Testis (tissue), 5 donors: ENCODE measurements at places on chromosomes 2 and 18.
A peak's percentile ranks its signal among the peaks of the same experiment; 100 is the strongest.

GRCh38 chr18:38007676-38008330, 442.2 kb upstream of the CELF4 start:
- no peak for DNase-seq

GRCh38 chr2:179860255-179861026, 971 bp downstream of the ZNF385B start:
- DNase-seq = peak; percentile 57

- DNase-seq = no peak
These were observed 255.1 kb downstream of the STK39 start for GRCh38 chr2:167992278-167992677.

- DNase-seq = no peak
These were observed at the start of gene FLACC1 for GRCh38 chr2:201357221-201357620. TSS of gene FLACC1 (minus strand) at chr2:201357345. CDS start at chr2:201351404, 5,941 bp downstream.

DNA sequence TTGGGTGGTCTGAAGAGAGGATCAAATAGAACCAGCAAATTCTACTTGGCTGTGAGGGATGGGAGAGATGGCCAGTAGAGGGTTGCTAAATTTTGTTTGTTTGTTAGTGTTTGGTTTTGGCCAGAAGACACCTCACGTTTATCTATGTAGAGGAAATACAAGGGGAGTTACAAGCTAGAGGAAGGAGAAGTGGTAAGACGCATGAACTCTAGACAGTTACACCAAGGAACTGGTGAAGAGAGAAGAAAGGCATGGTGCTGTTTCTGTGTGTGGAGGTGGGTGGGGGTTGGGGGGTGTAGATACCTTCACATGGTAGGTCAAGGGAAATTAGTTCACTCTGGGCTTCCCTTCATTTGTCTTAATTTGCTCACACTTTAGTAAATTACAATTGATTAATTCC, 25.6 kb downstream of the RASGRP3 start:
- no peak for DNase-seq

GRCh38 chr2:28631514-28632206, 120.0 kb upstream of the PPP1CB start:
- DNase-seq = no peak

GRCh38 chr2:127361929-127362885, 25.6 kb downstream of the MAP3K2 start:
- no peak for DNase-seq

GRCh38 chr2:152376385-152376784, 41.4 kb downstream of the FMNL2 start:
- no peak for DNase-seq

- DNase-seq = no peak
These were observed 1474.0 kb upstream of the ACVR2A start for GRCh38 chr2:146370826-146371225.

DNA sequence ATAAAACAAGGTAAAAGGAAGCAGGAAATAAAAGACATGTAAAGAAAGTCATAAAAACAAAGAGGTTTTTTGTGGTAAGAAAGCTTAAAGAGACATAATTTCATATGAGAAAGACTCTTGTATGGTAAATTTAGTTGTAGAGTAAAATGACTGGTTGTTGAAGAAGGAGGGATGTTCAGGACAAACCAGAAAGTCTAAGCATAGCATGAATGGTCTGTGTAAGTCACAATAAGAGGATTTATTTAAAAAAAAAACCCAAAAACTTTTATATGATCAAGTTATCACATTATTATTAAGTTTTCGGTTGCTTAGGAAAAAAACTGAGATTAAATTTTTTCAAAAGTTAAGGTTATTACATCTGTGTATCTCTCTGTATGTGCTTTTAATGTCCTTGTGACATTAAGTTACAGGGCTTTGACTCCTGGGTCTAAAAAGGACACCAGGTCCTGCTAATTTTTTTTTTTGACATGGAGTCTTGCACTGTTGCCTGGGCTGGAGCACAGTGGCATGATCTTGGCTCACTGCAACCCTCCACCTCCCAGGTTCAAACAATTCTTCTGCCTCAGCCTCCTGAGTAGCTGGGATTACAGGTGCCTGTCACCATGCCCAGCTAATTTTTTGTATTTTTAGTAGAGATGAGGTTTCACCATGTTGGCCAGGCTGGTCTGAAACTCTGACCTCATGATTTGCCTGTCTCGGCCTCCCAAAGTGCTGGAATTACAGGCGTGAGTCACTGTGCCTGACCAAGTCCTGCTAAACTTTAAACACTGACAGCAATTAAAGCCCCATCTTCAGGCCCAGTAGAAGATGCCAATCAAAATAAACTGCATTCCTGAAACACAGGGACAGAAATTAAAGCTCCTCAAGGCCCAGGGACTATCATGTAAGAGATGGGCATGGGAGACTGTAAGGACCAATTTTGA, 14.2 kb upstream of the OXER1 start:
- DNase-seq = no peak

DNA sequence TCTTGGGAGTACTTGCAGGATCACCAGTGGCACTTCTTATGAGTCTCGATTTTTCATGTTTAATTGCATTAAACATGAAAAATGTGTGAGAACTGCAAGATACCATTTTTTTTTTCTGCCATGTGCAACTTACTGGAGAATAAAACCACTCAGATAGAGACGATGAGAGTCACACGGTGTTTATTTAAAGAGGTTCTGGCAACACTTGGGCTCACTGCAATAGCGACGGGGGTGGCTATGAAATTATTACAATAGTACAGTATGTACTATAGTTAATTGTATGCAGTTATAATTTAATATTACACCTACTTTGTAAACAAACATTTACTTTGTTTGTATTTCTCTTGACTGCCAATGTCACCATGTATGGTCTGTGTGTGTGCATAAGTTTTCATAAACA, 479.8 kb downstream of the NUP35 start:
- no peak for DNase-seq

DNA sequence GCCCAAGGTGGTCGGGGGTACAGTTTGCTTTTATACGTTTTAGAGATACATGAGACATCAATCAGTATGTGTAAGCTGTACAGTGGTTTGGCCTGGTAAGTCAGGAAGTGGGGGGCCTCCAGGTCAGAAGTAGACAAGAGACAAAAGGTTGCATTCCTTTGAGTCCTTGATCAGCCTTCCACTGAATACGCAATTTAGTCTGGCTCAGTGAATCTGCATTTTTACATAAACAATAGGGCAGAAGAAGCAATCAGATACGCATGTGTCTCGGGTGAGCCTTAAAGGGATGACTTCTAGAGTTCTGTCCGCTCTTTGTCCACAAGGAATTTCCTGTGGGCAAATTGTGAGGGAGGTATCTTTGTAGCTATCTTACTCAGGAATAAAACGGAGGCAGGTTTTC, 87.2 kb downstream of the SOWAHC start:
- DNase-seq = no peak
